ENCODE measurements at places on chromosomes 7 and 10. TPM values are rescaled to one million over a fixed set of nuclear protein-coding genes. Genes with fewer than 3 reads are reported as not detected.

GRCh38 chr10:111360260-111360925 lies 283.6 kb downstream of the ADRA2A start:
- no peaks in the 10 kb centered on the region for H3K36me3 ChIP-seq
- peaks cover 6% of the 10 kb centered on the region for H3K27me3 ChIP-seq
- H3K4me1 ChIP-seq, result no peaks in the 10 kb centered on the region
- no peak overlapping the region for H3K4me3 ChIP-seq
- no peak for DNase-seq

GRCh38 chr10:129523031-129523722 lies 56.1 kb downstream of the MGMT start:
- H3K27ac ChIP-seq, result no peak overlapping the region
- H3K4me3 ChIP-seq, result no peak overlapping the region
- no peaks in the 10 kb centered on the region for H3K4me1 ChIP-seq
- no peaks in the 10 kb centered on the region for H3K36me3 ChIP-seq

DNA sequence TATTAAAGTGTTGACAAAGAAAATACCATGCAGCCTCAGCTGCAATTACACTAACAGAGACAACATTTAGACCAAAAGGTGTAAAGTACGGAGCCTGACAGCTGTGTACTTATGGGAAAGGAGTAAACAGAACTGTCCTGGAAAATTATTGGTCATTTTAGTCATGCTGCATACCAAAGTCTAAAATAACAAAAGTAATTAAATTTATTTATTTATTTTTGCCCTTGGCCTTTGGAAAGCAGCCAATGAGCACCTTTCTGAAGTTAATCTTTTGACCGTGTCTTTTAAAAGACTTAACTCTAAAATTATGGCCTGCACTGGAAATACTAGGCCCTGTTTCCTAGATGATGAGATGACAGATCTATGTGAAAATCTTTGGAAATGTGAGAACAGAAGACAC lies 597.6 kb downstream of the NXPH1 start:
- no peak for DNase-seq
- no peak overlapping the region for H3K4me3 ChIP-seq
- H3K27ac ChIP-seq, result no peak overlapping the region
- no peaks in the 10 kb centered on the region for H3K4me1 ChIP-seq

DNA sequence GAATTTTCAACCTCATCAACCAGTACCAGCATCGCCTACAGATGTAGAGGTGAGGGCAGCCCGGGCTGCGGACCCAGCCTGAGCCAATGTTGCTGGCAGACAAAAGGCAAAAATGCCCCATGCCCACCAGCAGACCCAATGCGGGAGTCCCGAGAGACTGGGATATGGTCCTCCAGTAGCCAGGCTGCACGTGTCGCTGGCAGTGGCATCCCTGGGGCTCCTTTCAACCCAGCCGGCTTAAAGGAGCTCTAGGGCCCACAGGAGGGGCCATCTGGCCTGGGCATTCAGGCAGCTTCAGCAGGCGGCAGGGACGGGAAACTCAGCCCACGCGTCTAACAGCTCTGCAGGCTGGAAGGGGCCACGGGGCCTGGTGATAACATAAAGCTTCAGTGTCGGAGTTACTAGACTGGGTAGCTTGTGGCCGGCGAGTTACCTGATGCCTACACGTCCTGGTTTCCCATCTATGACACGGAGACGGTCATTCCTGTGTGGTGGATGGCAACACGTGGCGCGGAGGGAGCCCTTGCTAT lies 70.7 kb downstream of the PROSER2 start:
- no peak overlapping the region for H3K27ac ChIP-seq
- no peaks in the 10 kb centered on the region for H3K36me3 ChIP-seq
- H3K4me1 ChIP-seq, result no peaks in the 10 kb centered on the region
- no peaks in the 10 kb centered on the region for H3K27me3 ChIP-seq
- no peak overlapping the region for H3K4me3 ChIP-seq

GRCh38 chr7:27239387-27240014 lies 3.1 kb upstream of the EVX1 start:
- no peak for DNase-seq
- no peak overlapping the region for H3K27ac ChIP-seq
- H3K36me3 ChIP-seq, result no peaks in the 10 kb centered on the region
- H3K4me1 ChIP-seq, result no peaks in the 10 kb centered on the region

DNA sequence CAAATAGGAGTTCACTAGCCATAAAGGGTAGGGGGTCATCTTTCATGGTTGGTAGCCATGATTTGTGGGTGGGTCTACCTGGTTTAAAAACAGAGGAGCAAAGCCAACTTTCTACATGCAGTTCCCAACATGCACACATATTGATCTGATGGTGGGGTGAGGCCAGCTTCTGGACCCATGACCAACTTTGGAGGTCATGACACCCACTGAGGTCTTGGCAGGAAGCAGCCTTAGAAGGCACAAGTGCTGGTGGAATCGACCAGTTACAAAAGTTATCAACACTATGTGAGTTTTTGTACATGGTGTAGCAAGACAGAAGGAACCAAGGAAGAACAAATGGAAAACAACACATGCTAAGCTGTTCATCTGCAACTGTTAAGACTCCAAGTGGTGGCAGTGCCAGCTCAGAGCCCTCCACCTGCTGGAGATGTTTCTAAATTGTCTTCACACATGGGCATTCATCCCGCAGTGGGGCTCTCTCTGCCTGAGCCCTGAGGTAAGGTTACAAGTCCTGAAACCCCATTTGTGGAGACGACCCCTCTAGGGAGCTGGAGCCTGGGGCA lies 101.1 kb upstream of the TCF7L2 start:
- no peak overlapping the region for H3K4me3 ChIP-seq
- H3K27ac ChIP-seq, result no peak overlapping the region
- no peaks in the 10 kb centered on the region for H3K36me3 ChIP-seq
- DNase-seq, result no peak

The SLC26A5 gene
- total RNA-seq, result not detected

Data from activated T-helper 1 cell treated with anti-CD3 and anti-CD28 coated beads, Interleukin-12 subunit alpha, Interleukin-12 subunit beta, Interleukin-2, Interleukin-4 antibody, amounts not matched to agents 30 ng/mL and 10 ng/mL and 1 ng/mL, durations not matched to agents 14 hours and 24 hours and 36 hours (primary cell).